Germinal center (tissue), 1 donor: ENCODE measurements at places on chromosomes 2 and 18.

DNA sequence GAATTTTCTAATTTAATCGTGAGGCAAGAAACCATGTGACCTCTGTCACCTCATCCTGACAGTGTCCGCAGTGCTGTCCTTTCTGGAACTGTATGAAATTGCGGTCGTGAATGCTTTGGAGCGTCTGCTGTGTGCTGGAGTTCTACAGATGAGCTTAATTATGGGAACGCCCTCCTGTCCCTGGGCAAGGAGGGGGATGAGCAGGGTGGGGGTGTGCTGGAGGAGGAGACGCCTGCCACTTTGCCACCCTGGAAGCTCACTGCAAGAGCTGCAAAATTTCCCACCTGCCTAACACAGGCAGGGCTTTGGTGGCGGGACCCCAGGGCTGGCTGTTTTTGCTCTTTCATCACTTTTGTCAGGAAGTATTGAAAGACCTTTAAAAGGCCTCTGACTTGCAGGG lies 6.5 kb downstream of the LPIN1 start:
- DNase-seq: no peak

DNA sequence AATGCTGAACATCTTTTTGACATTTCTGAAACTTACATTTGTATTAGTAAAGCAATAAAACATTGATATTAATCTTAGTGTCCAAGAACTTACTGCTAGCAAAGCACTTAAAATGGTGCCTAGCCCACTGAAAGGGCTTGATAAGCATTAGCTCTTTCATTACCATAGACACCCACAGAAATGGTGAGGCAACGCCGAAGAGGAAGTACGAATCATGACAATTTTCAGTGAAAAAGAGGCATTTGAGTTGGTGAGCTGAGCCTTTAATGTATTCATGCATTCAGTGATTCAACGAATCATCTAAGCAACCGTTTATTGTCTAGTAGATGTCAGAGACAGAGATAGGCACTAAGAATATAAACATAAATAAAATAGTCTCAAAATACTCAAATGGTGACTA lies 101.1 kb downstream of the PIGN start:
- no peak for DNase-seq

DNA sequence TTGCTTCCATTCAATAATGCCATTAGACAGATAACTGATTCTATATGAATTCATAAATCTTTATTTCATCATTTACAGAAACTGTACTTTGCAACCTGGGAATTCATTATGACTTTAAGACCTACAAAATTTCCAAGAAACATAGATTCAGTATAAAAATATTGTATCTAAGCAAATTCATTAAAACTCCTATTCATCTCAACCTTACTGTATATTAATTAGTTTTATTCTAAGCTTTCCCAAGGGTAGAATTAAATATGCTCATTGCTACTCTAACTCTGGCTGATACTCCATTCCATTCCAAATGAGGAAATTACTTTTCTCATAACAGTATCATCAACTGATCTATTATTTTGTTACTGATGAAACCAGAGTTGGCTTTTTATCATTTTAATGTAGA lies 473.0 kb upstream of the LRRTM4 start:
- no peak for DNase-seq

- no peak for DNase-seq
Measured at GRCh38 chr2:64952511-64953482, 36.4 kb upstream of the SLC1A4 start.

DNA sequence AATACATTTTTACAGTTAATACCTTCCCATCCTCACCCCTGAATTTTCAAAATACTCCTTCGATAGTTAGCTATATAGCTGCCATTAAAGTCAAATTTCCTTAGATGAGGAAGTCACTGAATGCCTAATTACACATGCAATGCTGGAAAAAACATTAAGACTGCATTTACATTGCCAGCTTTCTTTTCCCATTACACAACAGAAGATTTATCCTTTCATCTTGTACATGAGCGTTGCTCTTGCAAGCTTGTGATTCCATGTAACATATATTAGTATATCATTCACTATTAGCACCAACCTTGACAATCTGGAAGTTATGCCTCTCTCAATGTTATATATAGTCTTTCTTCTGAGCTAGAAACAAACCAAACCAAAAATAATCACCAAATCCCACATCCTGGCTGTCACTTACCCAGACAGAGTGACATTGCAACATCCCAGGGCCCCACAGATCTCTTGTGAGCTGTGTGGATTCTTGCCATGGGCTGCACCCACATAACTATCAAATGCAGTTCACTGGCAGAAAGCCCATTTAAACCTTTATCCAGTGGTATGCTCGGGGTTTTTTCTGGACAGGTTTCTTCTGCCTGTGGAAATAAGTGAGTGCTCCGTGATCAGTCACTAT lies 79.2 kb upstream of the PAPOLG start:
- no peak for DNase-seq

DNA sequence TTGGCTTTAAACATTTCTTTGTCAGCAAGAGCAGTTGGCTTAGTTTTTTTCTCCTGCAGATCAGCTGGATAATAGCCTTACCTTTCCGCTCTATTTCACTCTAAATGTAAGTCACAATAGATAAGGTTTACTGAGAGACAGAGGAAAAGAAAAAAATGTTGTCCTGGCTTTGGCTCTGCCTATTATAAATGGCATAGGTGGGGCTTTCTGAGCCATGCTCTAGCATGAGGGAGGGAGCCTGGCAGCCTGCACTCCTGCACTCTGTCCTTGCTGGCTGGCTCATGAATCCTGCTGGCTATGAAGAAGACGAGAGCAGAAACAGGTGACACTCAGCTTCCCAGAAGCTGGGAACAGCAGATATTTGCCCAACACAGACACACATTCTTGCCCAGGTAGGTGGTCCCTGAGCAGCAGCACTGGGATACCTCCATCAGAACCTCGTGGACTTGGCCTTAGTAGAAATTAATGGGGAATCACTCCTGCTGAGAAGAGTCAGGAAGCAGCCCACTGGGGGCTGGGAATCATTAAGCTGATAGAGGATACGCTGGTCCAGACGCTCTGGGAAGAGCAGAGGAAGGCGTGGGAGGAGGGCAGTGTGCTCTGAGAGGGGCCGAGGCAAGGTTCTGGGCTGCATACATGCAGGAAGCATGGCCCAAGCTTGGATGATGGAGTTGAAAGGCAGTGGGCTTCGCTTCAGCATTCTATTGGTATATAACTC lies 514.4 kb upstream of the HS6ST1 start:
- no peak for DNase-seq

GRCh38 chr18:45009756-45010155 lies 329.1 kb downstream of the SETBP1 start:
- no peak for DNase-seq

DNA sequence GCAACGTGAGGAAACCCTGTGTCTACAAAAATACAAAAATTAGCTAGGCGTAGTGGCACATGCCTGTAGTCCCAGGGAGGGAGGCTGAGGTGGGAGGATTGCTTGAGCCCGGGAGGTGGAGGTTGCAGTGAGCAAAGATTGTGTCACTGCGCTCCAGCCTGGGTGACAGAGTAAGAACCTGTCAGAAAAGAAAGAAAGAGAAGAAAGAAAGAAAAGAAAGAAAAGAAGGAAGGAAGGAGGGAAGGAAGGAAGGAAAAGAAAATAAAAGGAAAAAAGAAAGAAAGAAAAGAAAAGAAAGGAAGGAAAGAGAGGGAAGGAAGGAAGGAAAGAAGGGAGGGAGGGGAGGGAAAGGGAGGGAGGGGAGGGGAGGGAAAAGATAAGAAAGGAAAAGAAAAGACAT lies 89.9 kb upstream of the HPCAL1 start:
- DNase-seq: no peak

GRCh38 chr2:220789961-220790360 lies 782.1 kb downstream of the EPHA4 start:
- no peak for DNase-seq

DNA sequence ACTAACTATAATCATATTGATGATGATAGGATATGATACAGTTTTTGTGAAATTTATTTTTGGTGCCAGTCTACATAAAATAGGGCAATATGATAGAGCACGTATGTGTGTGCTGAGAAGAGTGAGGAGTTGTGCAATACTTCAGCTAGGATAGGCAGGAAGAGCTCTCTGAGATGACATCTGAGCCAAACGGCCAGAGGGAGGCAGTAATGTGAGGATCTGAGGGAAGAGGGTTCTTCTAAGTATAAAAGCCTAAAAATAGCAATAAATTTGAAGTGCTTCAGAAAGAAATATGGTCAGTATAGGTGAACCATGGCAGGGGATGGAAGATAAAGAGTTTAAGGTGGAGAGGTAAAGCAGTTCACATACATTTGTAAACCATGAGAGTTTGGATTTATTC lies 102.5 kb downstream of the OLA1 start:
- DNase-seq: no peak

DNA sequence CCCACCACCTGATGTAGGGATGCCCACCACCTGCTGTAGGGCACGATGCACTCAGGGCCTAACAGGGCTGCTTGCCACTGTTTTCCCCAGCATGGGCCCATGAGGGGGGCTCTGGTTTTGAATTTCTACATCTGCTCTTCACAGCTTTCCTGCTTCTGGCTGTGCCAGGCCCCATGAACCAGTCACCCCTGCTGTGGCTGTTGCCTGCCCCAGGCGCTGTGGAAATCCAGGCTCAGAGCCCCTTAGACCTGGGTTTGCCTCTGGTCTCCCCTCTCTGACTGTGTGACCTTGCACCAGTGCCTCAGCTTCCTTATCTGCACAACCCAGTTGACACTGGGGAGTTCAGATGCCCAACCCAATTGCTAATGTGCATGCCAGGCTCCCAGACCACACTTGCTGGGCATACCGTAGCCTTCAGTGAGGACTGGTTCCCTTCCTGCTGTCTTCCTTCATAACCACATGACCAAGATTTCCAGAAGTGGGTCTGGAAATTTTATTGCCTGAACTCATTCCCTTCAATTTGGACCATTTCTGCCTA lies 6.0 kb upstream of the MLPH start:
- DNase-seq: no peak

- no peak for DNase-seq
Measured at GRCh38 chr2:144826105-144826504, 306.2 kb upstream of the ZEB2 start.

DNA sequence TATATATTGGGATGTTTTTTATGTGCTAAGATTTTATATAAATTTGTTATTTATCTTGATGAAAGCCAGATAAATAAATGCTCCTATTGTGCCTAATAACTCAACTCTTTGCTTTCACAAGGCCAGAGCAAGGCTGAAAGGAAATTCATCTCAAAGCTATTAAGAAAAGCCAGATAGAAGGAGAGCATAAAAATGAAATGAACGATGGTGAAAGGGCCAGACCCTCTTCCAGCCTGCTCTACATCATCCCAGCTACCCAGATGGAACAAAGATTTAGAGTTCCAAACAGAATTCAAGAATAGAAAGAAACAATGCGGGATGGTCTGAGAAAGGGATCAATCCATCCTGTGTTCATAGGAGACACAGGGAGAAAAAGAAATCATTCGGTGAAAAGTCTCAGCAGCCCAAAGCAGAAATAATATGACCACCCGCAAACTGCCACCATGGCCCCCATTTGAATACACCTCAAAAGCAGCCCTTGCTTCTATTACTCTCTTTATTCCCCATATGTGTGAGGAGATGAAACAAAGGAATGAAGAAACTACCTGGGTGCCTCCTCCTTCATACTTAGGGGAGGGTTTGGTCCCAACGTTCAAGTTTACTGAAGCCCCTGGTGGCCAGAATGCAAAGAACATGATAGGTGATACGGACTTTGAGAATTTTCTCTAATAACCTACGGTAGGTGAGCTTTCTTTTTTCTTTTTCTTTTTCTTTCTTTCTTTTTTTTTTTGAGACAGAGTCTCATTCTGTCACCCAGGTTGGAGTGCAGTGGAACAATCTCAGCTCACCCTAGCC lies 110.1 kb upstream of the FBXO11 start:
- DNase-seq: peak; percentile 6

GRCh38 chr2:12211326-12212175 lies 465.1 kb downstream of the LPIN1 start:
- DNase-seq: no peak

- DNase-seq: no peak
Measured at GRCh38 chr2:38375696-38376345, 1.3 kb downstream of the ATL2 start.
